ENCODE measurements at places on chromosomes 5 and 9. TPM values are rescaled to one million over a fixed set of nuclear protein-coding genes. Genes with fewer than 3 reads are reported as not detected.

GRCh38 chr9:122780026-122780425 lies 8.7 kb upstream of the OR5C1 start:
- DNase-seq, result no peak

DNA sequence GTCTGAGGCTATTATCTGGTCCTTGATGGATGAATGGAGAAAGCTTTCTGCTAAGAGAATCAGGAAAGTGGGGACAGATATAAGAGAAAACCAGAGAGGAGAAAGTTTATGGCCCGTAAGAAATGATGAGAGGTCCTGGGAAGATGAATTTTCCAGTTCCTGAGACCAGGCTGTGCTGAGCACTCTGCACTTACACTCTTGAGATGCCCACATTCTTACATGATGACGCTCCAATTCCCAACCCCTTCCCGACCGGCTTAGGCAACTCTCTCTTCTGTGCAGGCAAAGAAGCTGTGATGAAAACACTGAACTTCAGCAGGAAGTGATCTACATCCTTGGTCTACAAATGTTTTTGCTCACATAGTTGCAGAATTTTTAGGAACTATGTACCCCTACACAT lies 417.0 kb downstream of the ARHGEF28 start:
- no peak for DNase-seq

- DNase-seq, result no peak
Observed at GRCh38 chr5:141647851-141648250, 3.4 kb downstream of the FCHSD1 start.

- no peak for DNase-seq
Observed at GRCh38 chr5:75053054-75053303, 621 bp upstream of the GCNT4 start.

- DNase-seq, result no peak
Observed at GRCh38 chr5:163889369-163889768, 383.9 kb downstream of the MAT2B start.

DNA sequence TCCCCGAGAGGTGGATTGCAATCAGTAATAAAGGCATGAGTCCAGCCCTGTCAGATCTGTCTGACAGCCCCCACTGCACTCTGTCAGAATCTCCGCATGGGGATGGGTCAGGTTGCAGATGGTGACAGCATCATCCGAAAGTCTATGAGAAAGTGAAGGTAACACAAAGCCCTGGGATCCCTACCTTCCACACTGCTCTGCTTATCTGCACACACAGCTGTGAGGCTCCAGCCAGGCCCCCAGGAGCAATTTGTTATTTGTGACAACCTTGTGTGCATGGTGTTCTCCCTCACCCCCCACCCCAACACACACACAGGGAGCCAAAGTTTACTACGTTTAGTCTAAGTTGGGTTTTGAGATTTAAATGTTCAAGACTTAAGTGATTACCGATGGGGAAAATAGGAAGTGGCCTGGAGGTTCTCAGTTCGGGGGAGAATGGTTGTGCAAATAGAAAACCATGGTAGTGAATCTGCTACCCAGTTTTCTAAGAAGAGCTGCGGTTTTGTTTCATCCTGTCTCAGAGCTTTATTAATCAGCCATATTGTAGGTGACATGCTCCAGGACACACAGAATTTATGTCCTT lies 92.7 kb downstream of the SV2C start:
- DNase-seq, result no peak

DNA sequence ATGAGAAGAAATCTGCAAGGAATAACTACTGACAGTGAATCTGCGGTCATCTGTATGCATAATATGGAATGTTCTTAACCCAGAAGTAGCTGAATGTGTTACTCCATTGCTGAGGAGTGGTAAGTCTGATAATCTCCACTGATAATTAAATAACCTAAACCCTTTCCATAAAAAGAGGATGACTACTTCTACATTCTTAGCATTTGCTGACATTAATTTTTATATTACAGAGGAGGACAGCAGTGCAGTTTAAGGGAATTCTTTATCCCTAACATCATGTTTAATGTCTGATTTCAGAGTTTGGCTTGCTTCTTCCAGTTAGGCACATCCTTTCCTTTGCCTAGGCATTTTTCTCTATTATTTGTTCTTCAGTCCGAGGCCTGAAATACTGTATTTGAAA lies 52.2 kb downstream of the CDC42SE2 start:
- no peak for DNase-seq

SCGB3A1 gene
- total RNA-seq, result not detected

DNA sequence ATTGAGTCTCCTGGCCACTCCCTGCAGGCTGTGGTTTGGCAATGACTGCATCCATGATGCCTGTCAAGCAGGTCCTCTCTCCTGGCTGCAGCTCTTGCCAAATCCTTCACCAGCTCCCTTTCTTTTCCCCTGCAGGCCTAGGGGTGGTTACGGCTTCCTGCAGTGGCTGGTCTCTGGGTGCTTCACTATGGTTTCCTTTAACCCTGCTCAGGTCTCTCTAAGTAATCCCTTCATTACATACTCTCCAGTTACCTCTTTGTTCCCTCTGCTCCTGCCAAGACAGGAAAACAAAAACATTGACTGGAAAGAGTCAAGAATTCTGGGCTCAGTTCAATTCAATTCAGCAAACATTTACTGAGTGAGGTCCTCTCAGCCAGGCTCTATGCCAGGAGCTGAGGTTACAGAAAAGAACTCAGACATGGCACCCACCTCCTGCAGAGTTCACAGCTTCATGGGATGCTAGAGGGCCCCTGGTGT lies 19.8 kb upstream of the PTPN3 start:
- no peak for DNase-seq

GRCh38 chr5:110257971-110258370 lies 468.5 kb downstream of the TMEM232 start:
- DNase-seq, result no peak

SYK gene
- 48.7 TPM for total RNA-seq

DNA sequence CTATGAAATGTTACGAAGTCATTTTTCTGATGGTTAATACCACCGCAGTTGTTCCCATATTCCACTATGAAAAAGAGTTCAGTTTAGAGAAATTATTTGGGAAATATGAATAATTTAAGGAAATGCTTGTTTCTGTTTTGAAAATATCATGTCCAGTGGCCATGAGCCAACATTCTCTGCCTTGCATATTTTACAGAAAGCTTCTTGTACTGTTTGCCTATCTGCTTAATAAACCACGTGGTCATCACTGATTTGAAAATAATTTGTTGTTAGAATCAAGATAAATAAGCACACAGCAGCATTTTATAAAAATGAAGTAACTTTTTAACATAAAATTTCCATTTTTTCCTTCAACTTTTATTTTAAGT lies 381.5 kb upstream of the CDH18 start:
- no peak for DNase-seq

GRCh38 chr9:124392871-124393460 lies 22.3 kb downstream of the PSMB7 start:
- DNase-seq, result no peak

TEK gene
- total RNA-seq, result 3.0 TPM

DNA sequence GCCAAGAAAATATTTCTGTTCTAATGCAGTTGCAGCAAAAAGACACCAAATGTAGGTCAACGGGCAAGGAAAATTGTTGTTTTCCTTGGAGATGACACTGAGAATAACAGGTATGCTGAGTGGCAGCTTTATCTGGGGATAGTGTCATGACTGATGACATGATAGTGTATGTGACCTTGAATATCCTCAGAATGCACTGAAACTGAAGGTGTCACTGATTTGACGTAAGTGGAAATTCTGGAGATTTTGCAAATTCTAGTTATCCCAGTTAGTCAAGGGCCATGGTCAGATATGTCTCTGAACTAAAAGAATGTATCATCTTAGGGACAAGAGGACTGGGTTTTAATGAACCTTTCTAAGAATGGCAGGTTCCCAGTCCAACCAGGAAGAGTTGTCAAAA lies 138.0 kb upstream of the C9orf72 start:
- no peak for DNase-seq

CAPSL gene
- not detected for total RNA-seq

- DNase-seq, result no peak
Observed at GRCh38 chr5:110956913-110957813, 114.3 kb upstream of the TSLP start.

CSF2 gene
- total RNA-seq, result not detected

NHP2 gene
- total RNA-seq, result 66.7 TPM

LRRC70 gene
- 3.0 TPM for total RNA-seq

- DNase-seq, result no peak
Observed at GRCh38 chr5:14068136-14068535, 75.0 kb upstream of the TRIO start.

Data from Peyer's patch (tissue), 4 donors.